ENCODE measurements at places on chromosomes 7 and 10.

GRCh38 chr7:8566016-8566415, 132.6 kb downstream of the NXPH1 start:
- DNase-seq: no peak

DNA sequence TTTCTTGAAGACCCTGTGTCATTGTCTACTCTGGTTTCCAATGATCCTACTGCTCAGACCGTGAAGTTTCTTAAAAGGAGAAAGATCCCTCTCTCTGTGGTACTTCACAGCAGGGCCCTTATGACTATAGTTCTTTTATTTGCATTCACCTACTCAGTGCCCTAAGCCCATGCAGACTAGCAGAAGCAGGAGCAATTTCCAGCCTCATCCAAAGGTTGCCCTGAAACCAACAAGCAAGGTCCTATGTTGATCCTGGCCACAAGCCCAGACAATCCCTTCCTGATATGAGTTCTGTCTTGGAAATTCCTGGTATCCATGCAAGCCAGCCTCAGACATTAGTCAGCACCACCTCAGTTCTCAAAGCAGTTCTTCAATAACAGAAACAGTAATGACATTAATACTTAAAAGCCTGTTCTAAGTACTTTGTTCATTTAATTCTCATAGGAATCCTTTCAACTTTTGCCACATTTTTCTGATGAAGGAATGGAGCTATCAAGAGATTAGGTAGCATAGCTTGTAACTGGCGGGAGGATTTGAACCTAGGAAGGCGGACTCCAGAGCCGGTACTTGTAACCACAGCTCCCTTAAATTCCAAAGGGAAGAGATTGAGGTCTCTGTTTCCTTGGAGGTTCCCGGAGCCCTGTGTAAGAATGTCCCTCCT, 58.1 kb upstream of the ST8SIA6 start:
- peak; percentile 74 for DNase-seq

GRCh38 chr7:97026715-97027426, 2.2 kb upstream of the DLX5 start:
- no peak for DNase-seq

DNA sequence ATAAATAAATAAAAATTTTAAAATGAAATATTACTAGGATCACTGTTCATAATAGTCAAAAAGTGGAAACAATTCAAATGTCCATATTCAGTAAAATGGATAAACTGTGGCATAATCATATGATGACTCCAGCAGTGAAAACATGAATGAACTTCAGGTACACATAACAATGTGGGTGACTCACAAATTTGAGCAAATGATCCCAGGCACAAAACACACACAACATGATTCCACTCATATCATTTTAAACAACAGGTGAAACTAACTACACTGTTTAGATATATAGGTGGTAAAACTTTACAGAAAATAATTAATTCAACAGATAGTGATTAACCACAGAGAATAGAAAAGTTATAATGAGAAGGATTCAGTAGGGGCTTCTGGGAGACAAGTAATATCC, 14.7 kb upstream of the SAMD8 start:
- DNase-seq: no peak

GRCh38 chr10:79072041-79072441, 3.3 kb downstream of the ZMIZ1 start:
- no peak for DNase-seq

DNA sequence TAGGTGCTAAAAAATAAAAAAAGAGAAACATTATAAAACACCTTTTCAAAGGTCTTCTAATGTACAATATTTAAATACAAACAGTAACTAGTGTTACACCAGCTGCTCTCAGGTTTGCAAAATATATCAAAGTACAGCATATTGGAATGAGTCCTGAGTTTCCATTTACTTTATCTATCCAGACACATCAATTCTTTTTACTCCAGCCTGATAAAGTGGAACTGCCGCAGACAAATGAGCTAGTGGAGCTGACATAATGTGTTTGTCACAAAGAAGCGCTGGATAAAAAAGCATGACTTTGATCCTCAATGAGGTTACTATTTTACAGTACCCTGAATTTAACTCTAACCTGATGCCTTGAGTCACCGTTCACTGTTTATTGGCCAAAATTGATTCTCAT, 1243.1 kb downstream of the GATA3 start:
- DNase-seq: no peak

DNA sequence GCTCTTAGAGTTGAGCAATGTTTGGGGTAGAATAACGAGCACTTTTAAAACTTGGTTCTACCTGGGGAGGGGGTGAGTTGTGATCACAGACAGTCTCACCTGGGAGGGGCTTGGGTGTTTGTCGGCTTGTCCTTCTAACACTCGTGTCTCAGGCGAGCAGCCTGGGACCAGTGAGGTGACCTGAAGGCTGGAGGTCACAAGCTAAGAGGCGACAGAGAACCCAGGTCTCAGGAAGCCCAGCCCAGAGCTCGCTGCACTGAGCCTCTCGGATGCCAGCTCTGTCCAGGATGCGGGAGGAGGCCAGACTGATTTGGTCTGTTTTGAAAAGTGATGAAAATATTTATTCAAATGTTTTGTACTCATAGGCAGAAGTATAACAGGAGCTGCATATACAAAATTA, 11.8 kb downstream of the HTRA1 start:
- no peak for DNase-seq

- no peak for DNase-seq
Observed at GRCh38 chr10:88857831-88858230, 6.2 kb upstream of the ANKRD22 start.

DNA sequence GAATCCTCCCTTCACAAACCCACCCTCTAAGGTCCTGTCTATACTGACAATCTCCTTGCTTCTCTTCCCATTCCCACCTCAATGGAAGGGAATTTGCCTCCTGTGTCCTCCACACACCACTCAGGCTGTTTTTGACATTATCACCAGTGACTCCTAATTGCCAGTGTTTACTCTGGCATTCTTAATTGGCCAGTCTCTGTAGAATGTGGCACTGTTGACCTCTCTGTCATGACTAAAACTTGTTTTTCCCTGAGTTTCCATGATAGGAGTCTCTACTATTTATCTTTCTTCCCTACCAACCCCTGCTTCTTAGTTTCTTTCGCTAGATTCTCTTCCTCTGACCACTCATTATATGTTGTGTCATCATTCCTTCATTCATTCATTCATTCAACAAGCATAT, 12.1 kb downstream of the SLC16A12 start:
- no peak for DNase-seq

DNA sequence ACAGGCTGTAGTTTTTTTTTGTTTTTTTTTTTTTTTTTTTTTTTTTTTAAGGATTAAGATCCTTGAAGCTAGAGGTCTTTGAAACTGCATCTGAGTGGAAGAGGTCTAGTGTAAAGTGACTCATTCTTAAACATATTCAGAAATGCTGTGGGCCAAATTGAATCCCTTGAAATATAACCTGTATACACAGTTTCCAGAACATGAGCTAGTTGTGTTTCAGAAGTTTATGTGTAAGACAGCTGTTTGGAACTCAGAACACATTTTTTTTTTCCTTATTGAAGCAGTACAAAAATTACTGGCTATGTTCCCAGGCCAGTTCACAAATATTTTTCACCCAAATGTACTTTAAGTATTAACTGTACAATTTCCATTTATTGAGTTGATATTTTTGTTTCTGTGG, 67.9 kb downstream of the PPP1R9A start:
- DNase-seq: peak; percentile 50

- DNase-seq: no peak
Observed at GRCh38 chr10:78920011-78920410, 148.8 kb upstream of the ZMIZ1 start.

DNA sequence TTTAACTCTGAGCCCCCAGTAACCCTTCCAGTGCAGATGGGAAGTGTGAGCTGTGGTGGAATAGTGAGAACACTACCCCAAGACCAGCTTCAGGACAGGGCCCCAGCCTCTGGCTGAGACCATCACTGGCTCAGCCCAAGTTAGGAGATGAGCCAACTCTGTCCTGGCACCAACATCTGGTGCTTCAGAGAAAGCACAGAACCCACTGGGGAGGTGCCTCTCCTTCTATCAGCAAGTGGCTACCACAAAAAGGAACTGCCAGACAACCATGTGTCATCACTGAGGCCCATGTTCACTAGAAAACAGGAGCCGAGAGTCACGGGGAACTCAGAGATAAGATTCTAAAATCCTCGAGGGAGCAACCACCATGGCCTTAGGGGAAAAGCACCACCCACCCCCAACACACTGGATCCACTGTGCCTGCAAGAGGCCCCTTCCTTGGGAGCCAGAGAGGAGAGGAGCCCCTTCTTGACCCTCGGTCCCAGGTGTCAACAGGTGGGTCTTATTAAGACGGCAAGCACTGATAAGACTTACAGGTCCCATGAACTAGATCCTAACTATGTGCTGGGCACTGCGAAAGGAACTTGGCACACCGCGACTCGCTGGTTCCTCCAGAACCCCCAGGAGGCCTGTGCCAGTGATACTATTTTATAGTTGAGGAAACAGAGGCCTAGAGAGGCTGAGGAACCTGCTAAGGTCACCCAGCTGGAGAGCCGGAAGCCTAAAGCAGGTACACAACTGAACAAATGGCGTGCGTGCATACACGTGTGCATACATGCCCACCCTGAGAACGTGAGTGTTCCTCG, 102.7 kb downstream of the FAM53B start:
- peak; percentile 24 for DNase-seq

GRCh38 chr7:116021237-116021636, 9.3 kb downstream of the TFEC start:
- no peak for DNase-seq

- DNase-seq: no peak
Observed at GRCh38 chr10:31754803-31755624, 173.6 kb downstream of the ARHGAP12 start.

- no peak for DNase-seq
Observed at GRCh38 chr7:23742051-23742450, 32.0 kb downstream of the STK31 start.

GRCh38 chr7:154424350-154424749, 372.2 kb downstream of the DPP6 start:
- DNase-seq: no peak

- no peak for DNase-seq
Observed at GRCh38 chr7:17968791-17969715, 28.8 kb upstream of the SNX13 start.

DNA sequence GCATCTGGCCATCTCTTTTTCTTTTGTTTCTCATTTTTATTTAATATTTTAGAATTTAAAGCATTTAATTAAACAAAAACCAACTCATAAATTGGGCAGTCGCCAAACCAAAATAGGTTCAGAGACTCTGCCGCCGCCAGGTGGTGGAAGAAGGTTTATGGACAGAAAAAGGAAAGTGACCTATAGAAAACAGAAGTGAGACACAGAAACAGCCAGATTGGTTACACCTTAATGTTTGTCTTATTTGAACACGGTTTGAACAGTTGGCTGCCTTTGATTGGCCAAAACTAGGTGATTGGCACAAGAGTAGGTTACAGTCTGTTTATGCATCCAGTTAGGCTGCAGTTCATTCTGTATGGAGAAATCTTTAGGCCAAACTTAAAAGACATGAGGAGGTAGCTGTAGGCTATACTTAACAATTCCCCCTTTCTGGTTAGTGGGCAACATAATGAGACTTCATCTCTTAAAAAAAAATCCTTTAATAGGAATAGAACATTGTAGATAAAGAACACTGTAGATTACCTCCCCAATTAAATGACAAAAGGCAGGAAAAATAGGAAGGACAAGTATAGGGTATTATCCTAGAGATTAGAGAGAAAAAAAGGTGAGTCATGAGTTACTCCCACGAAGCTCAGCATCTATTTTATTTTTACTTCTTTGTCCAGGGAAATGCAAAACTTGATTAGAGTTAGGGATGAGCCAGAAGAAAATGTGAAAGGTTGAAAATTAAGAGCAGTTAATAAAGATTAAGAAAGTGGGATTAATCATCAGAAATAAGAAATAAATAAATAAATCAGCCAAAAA, 23.9 kb upstream of the CYCS start:
- DNase-seq: no peak

DNA sequence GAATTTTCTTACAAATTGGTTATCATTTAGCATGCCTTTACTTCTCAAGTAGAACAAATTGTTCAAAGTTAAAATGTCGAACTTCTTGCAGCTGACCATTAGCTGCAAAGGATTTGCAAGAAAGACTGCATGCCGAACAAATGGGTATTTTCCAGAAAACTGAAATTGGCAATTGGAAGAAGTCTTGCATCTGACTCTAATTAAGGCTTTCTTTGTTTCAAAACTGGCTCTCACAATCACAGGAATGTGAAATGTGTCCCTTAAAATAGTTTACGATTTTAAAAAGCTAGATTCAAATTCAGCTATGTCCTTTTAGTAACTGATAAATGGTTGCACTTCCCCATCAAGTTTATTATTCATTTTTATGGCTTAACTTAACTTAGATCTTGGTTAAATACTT, 207.9 kb downstream of the ARL4A start:
- DNase-seq: peak; percentile 46

- no peak for DNase-seq
Observed at GRCh38 chr10:110840225-110840922, 31.4 kb upstream of the PDCD4 start.

DNA sequence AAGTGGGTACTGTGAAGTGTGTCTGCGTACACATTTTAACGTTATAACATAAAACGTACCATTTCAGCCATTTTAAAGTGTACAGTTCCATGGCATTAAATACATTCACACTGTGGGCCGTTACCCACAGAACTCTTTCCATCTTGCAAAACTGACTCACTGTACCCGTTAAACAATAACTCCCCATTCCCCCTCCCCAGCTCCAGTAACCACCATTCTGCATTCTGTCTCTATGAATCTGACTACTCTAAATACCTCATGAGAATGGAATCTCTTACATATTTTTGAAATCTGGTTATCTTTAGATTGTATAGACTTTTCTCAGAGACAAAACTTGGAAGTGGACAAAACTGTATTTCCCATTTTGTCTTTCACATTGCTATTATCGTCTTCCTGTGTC, 9.3 kb downstream of the ARL3 start:
- DNase-seq: no peak

- no peak for DNase-seq
Observed at GRCh38 chr10:22251751-22252223, 34.0 kb upstream of the EBLN1 start.

DNA sequence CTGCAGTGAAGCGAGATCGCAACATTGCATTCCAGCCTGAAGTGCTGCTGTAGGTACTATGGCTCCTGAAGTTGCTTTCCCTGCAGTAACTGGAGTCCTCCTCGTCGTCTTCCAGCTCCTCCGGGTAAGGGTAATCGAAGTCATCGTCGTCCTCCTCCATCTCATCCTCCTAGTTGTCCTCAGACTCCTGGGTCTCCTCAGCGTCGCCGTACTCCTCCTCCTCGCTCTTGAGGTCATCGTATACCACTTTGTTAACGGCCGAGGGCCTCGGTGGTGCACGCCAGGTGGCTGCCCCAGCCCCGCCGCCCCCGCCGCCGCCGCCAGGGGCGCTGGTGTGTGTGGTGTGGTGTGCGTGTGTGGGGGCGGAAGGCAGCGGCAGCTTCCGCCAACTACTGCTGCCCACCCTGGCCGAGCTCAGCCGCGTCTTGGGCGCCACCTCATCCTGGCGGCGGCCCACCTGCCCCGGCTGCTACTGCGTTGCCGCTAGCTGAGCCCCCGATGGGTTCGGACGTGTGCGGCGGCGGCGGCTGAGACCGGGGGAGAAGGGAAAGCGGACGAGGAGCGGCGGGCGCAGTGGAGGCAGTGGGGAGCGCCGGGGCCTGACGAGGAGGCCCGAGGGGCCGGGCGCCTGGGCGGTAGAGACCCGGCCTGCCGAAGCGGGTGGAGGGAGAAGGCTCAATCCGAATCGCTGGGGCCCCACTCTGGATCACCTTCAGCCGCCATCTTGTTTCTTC, 11.8 kb upstream of the ACBD5 start:
- DNase-seq: peak; percentile 30

Measured in fibroblast of the conjunctiva (primary cell).